ENCODE measurements at places on chromosomes 4 and X. TPM values are rescaled to one million over a fixed set of nuclear protein-coding genes. Genes with fewer than 3 reads are reported as not detected.

CDK16 gene
- total RNA-seq: 84.1 TPM

UGT2B10 gene
- total RNA-seq: not detected

- DNase-seq: no peak
Measured at GRCh38 chrX:13256603-13257002, 63.2 kb downstream of the ATXN3L start.

- no peak for DNase-seq
Measured at GRCh38 chrX:46130247-46130646, 415.0 kb downstream of the ZNF674 start.

DNA sequence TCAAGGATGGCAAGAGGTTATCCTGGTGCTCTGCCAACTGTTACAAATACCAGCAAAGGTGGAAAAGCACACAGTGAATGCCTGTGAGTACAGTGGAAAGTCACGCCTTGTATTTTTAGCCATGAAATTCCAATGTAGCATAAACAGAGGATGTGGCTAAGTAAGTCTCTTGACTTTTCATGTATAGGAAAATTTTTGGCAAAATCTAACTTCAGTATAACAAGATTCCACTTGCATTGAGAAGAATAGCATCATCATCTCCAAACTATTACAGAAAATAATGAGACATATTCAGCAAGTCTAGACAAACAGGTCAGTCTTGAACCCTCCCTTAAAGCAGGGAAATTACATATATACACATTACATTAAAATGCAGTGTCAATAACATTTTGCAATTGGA is 7.9 kb downstream of the SLC10A6 start:
- peak; percentile 98 for DNase-seq

TMEM31 gene
- total RNA-seq: not detected

SLC16A2 gene
- total RNA-seq: 26.4 TPM

- DNase-seq: no peak
Measured at GRCh38 chr4:184410748-184411147, 63.6 kb downstream of the IRF2 start.

- no peak for DNase-seq
Measured at GRCh38 chr4:38243388-38244053, 283.3 kb downstream of the PTTG2 start.

MAD2L1 gene
- 56.0 TPM for total RNA-seq

ASB12 gene
- not detected for total RNA-seq

DNA sequence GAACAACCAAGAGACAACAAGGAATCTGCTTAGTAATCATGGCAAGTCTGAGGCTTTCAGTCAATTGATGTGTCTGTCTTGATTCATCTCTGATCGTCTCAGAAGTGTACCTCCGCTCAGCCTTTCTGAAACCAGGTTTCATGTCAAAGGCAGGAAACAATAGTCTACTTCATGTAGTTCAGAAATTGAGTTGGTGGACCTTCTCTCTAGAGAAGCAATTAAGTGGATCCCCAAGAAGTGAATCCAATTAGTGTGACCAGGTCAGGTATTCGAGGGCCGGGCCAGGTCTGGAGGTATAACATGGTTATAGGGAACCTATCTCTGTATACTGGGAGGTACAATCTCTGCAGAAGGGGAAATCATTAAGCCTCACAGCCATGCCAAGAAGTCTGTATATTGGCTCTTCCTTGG is 32.0 kb downstream of the DAPP1 start:
- DNase-seq: no peak

All from foreskin keratinocyte (primary cell).